ENCODE measurements at places on chromosomes 16 and 17. TPM values are rescaled to one million over a fixed set of nuclear protein-coding genes. Genes with fewer than 3 reads are reported as not detected.

Gene DUSP3
- polyA plus RNA-seq: 10.5 TPM

Gene KRT36
- polyA plus RNA-seq: not detected

Gene IRX5
- polyA plus RNA-seq: not detected

Gene SAMD14
- 0.15 TPM for polyA plus RNA-seq

Gene CAMKK1
- polyA plus RNA-seq: 0.53 TPM

Gene ARHGAP23
- polyA plus RNA-seq: not detected

Gene TMEM88
- not detected for polyA plus RNA-seq

Gene TCAP
- polyA plus RNA-seq: not detected

Gene PRR15L
- not detected for polyA plus RNA-seq

Gene HAS3
- polyA plus RNA-seq: 0.09 TPM

Gene AXIN2
- 0.40 TPM for polyA plus RNA-seq
